ENCODE measurements at places on chromosomes 2 and 18.

DNA sequence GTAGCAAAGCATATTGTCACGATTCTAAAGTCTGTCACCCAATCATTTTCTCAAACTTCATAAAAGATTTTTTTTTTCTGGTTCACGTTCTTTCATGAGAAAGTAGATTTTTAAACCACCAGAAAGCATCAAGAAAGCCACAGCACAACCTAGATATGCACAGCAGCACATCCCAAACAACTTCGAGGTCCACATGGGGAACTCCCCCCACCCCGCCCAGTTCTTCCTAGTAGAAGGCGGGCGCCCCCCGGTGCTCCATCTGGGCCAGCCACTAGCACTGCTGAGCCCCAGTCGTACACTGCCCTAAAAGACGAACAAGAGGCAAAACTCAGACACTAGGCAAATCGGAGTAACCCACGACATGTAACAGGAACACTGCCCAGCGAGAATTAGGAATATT, 15.5 kb downstream of the HDLBP start:
- no peak for DNase-seq

GRCh38 chr2:42757981-42758740, 5.8 kb downstream of the OXER1 start:
- no peak for DNase-seq

DNA sequence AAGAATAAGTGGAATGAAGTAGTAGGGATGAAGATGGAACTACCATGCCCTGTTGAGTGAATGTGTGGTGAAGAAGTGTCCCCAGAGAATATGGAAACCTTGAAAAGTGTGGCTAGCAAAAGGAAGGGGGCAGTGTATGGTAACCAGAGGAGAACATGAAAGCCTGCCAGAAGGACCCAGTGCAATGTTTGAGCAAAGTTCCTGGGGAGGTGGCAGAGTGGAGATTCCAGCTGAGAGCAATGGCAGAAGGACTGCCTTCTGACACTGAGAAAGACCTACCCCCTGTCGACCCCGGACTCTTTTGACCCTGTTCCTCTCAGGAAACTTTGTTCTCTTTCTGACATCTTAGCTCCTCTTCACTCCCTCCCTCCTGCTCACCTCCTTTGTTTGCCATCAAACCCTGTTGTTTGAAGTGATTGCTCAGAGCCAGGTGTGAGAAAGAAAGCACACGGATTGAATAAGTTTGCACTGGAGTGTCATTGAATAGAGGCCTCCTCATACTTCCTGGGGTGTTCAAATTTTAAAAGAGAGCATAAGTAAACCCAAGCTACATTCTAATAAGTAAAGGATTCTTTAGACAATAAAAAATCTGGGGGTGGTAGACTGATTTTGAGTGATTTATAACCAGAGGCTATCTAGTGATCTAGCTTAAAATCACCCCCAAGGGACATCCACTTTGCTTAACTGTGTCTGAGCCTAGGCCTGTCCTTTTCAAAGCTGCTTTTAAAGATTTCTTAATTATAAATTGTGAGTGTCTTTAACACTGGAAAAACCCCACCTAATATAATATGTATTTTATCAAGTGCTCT, 57.1 kb downstream of the TRIB2 start:
- DNase-seq = no peak

DNA sequence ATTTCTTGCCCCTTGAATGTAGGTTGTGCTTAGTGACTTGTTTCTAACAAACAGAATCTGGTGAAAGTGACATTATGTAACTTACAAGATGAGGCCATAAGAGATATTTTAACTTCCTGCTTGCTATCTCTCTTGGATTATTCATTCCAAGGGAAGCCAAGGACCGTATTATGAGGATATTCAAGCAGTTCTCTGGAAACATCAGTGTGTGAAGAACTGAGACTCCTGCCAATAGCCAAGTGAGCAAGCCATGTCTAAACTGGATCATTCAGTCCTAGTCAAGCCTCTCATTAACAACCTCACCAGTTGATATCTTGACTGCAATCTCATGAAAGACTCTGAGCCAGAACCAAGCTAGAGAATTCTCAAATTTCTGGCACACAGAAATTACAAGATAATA, 765.1 kb upstream of the SLC8A1 start:
- DNase-seq = no peak

DNA sequence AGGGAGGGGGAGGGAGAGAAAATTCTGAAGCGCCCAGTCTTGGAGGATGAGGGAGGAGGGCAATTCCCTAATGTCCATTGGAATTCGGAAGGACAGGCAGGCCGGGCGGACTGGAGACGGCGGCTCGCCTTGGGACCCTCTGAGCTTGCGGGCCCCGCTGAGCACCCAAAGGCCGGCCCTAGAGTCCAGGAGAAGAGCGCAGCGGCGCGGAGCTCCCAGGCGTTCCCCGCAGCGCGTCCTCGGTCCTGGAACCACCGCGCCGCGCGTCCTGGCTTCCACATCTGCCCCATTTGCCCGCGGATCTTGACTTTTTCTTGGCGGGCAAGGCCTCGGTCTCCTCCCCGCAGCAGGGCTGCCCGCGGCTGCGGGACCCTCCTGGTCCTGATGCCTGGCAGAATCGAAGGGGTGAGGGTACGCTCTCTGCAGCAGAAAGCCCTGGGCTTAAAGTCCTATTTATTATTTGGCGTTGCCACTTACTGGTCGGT, 675 bp upstream of the MLPH start:
- DNase-seq = no peak

- DNase-seq = no peak
Measured at GRCh38 chr18:58336605-58337004, 292.3 kb downstream of the ALPK2 start.
